Body of pancreas (tissue), 4 donors: ENCODE measurements at places on chromosomes 2 and 18. TPM values are rescaled to one million over a fixed set of nuclear protein-coding genes. Genes with fewer than 3 reads are reported as not detected.

GRCh38 chr2:63587814-63588384, 378 bp downstream of the WDPCP start:
- H3K27me3 ChIP-seq = no peaks in the 10 kb centered on the region
- no peaks in the 10 kb centered on the region for H3K36me3 ChIP-seq
- DNase-seq = no peak
- H3K4me1 ChIP-seq = peaks cover 28% of the 10 kb centered on the region
- H3K4me3 ChIP-seq = peak overlapping the region; percentile 64

GRCh38 chr2:88554189-88554588, 73.1 kb downstream of the EIF2AK3 start:
- no peak for DNase-seq
- H3K4me1 ChIP-seq = no peaks in the 10 kb centered on the region
- H3K27ac ChIP-seq = no peak overlapping the region
- H3K36me3 ChIP-seq = no peaks in the 10 kb centered on the region

GRCh38 chr18:63684718-63685117, 18.0 kb upstream of the SERPINB11 start:
- H3K27ac ChIP-seq = no peak overlapping the region
- H3K36me3 ChIP-seq = no peaks in the 10 kb centered on the region
- no peak for DNase-seq
- H3K4me3 ChIP-seq = no peak overlapping the region
- peaks cover 19% of the 10 kb centered on the region for H3K4me1 ChIP-seq
- H3K27me3 ChIP-seq = no peaks in the 10 kb centered on the region

DNA sequence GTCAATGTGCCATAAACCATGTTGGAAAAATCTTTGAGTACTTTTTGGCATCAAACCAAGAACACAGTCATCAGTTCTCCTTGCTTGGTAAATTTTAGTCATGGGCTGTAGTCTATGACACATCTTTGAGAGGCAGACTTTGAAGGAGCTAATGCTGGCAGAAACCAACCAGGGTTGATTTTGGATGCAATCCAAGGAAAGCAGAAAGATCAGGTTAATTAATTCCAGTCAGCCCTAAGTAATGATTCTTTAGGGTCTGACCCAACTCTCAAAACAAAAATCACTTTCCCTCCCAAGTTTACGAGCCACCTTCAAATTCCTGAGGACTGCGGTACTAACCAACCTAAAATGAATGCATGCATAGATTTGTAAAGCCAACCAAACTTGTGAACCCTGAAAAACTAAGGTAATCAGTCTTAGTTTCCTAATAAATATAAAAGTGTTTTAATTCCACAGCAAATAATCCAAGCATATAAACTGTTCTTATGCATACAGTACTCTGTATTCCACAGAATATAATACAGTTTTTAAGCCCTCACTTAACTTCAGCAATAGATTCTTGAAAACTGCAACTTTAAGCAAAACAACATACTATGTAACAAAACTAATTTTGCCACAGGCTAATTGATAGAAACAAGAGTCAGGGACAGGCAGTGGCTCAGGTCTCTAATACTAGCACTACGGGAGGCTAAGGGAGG, 22.0 kb downstream of the AP1S3 start:
- H3K36me3 ChIP-seq = no peaks in the 10 kb centered on the region
- peaks cover 11% of the 10 kb centered on the region for H3K4me1 ChIP-seq
- no peak overlapping the region for H3K27ac ChIP-seq

- peaks cover 21% of the 10 kb centered on the region for H3K4me1 ChIP-seq
- no peaks in the 10 kb centered on the region for H3K27me3 ChIP-seq
- H3K36me3 ChIP-seq = no peaks in the 10 kb centered on the region
These were observed 67.1 kb downstream of the RTP5 start for GRCh38 chr2:241936457-241937133.

DNA sequence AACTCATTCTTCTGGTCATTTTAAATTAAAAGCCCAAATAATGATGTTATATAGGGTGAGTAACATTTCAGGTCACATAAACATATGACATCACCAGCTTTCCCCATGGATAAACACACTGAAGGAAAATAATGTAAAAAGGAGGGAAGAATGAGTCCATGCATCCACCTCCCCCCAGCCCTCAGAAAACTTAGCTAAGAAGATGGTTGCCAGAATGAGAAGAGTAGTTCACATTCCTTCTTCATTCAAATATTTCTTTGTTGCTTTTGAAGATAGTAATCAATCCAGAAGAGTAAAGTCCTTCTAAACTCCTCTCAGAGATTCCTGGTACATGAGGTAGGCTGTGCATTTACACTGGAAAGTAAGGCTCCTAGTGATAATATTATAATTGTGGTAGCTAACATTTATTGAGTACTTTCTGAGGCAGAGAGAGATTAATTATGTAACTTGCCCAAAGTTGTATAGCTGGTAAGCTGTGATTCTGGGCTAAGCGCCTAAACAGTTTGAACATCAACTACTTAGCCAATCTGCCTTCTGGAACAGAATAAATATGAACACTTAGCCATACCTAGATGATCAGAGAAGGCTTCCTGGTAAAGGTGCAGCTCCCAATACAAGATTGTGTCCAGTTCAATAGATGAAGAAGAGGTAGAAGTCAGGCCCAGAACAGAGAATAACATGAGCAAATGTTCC, 256.7 kb upstream of the FN1 start:
- no peaks in the 10 kb centered on the region for H3K27me3 ChIP-seq
- no peaks in the 10 kb centered on the region for H3K36me3 ChIP-seq
- H3K4me3 ChIP-seq = no peak overlapping the region
- H3K4me1 ChIP-seq = no peaks in the 10 kb centered on the region

- no peak overlapping the region for H3K27ac ChIP-seq
- H3K36me3 ChIP-seq = no peaks in the 10 kb centered on the region
- H3K27me3 ChIP-seq = no peaks in the 10 kb centered on the region
- no peak for DNase-seq
- peaks cover 13% of the 10 kb centered on the region for H3K4me1 ChIP-seq
These were observed 91.9 kb upstream of the CXCR4 start for GRCh38 chr2:136209561-136210454.

GRCh38 chr2:219946529-219946928, 319.1 kb downstream of the SLC4A3 start:
- no peak overlapping the region for H3K27ac ChIP-seq
- no peaks in the 10 kb centered on the region for H3K27me3 ChIP-seq
- no peaks in the 10 kb centered on the region for H3K36me3 ChIP-seq
- no peak overlapping the region for H3K4me3 ChIP-seq
- DNase-seq = no peak

Gene IAH1
- total RNA-seq = 10.2 TPM

Gene CKAP2L
- not detected for total RNA-seq

Gene EMILIN2
- 3.1 TPM for total RNA-seq

DNA sequence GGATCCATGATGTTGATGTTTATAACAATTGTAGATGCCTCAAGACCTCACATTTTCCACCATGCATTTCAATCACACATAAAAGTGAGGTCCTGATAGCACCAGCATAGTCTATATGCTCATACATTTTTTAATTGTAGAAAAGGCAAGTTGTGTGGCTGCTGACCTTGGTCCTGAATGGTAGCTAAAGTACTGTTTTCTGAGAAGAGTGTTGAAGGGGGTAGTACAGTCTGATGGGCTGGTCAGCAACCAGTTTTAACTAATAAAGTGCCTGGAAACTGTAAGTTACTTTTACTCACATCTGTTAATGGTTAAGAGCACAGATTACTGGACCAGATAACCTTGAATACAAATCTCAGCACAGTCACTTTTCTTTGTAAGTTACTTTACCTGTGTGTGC, 15.9 kb downstream of the ZNF638 start:
- no peak for DNase-seq
- H3K4me1 ChIP-seq = peaks cover 10% of the 10 kb centered on the region
- no peak overlapping the region for H3K27ac ChIP-seq
- H3K27me3 ChIP-seq = no peaks in the 10 kb centered on the region
- no peak overlapping the region for H3K4me3 ChIP-seq
- no peaks in the 10 kb centered on the region for H3K36me3 ChIP-seq

GRCh38 chr2:216188559-216188850, 79.4 kb downstream of the XRCC5 start:
- no peak for DNase-seq
- peaks cover 20% of the 10 kb centered on the region for H3K4me1 ChIP-seq
- no peaks in the 10 kb centered on the region for H3K27me3 ChIP-seq
- H3K4me3 ChIP-seq = no peak overlapping the region

Gene ELOA2
- total RNA-seq = not detected

Gene GPR55
- not detected for total RNA-seq

DNA sequence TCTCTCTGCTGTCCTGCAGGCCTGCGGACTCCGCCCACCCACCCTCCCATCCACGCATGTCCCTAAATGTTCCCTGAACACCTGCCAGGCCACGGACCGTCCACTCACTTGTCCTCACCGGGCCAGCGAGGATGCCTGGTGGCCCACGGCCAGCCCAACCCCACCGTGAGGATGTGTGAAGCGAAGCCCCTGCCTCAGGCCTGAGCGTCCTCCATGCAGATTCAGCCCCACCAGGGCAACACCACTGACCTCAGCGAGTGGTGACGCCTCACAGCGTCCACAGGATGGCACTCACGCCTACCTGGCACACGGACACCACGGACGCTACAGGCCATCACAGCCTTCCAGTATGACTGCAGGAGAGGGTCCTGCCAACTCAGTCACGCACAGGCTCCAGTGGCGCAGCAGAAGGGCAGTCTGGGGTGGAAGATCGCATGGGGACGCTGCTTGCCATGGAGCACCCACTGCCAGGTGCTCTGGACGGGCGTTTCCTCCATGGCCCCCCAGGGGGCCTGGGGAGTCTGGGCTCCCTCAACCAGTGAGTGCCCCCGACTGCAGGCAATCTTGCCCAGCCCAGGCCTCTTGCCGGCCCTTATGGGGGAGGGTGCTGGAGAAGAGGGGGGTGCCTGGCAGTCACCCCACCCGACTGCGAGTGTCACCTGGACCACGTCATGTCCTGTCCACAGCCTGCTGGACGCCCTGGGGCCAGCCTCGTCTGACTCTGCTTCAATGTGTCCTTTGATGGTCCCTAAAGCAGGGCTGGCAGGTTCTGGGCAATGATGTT, 25.4 kb downstream of the HDAC4 start:
- H3K27ac ChIP-seq = no peak overlapping the region
- H3K4me3 ChIP-seq = no peak overlapping the region
- no peaks in the 10 kb centered on the region for H3K4me1 ChIP-seq

Gene GDF7
- total RNA-seq = 2.0 TPM

DNA sequence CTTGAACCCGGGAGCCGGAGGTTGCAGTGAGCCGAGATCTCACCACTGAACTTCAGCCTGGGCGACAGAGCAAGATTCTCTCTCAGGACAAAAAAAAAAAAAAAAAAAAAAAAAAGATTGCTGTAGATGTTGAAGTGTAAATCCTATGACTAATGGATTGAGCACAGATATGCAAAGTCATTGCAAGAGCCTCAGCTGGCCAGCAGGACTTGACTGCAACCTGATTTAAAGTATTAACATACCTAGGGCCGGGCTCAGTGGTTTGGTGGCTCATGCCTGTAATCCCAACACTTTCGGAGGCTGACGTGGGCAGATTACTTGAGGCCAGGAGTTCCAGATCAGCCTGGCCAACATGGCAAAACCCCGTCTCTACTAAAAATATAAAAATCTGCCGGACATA, 103.4 kb upstream of the MSH2 start:
- no peaks in the 10 kb centered on the region for H3K27me3 ChIP-seq
- no peaks in the 10 kb centered on the region for H3K4me1 ChIP-seq
- DNase-seq = no peak
- no peaks in the 10 kb centered on the region for H3K36me3 ChIP-seq

Gene RNF103
- total RNA-seq = 44.4 TPM

DNA sequence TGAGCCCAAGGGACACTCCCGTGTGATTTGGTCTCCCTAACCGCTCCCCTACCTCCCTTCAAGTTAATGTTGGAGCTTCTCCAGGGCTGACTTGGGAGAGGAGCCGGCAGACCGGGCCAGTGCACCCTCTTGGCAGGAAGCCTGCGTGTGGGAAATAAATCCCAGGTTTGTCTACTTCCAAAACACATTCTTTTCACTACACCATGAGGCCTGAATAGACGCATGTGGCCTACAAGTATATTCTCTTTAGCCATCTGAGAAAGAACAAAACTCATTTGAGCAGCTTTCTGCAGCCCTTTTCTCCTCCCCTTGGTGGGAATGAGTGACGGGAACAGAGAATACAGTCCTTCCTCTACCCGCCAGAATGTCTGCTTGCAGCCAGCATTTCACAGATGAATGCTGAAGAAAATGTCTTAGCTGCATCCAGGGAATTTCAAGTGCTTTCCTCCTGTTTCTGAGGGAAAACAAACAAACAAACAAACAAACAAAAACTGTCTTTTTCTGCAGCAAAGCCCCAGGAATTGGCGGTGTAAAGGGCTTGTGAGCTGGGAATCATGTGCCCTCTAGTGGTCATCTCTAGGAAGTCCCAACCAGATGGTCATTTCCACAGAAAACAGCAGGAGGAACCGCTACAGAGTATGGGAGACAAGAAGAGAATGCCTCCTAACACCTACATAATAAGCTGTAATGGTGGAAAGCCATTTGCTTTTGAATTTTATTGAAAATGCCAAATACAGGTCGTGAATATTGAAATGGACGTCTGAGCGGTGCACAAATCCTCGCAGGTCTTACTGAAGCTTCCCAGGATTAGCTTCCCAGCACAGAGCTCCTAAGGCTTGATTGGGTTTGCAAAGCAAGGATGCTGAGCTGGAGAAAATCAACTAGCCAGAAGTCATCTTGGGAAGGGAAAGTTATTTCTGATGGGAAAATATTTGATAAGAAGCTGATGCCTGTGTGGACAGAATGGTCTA, 41.2 kb upstream of the DAPL1 start:
- peak overlapping the region; percentile 8 for H3K27ac ChIP-seq
- H3K4me1 ChIP-seq = peaks cover 13% of the 10 kb centered on the region
- H3K36me3 ChIP-seq = no peaks in the 10 kb centered on the region
- no peaks in the 10 kb centered on the region for H3K27me3 ChIP-seq
- H3K4me3 ChIP-seq = no peak overlapping the region

DNA sequence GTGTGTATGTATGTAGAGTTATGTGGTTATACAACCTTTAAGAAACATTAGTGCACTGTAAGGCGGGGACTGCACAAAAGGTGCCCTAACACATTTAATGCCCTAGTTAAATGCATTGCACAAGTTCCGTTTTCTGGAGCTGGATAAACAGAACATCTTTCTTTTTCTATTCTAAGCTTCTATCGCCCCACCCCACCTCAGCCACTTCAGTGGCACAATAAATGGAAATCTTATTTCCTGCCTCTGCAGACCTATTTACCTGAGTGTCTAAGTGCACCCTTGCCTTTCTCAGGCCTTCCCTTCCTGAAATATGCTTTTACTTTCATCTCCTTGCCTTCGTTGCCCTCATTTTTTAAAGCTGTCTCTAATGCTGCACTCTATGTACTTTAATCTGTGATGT, 123.5 kb downstream of the TANC1 start:
- H3K27me3 ChIP-seq = no peaks in the 10 kb centered on the region
- H3K4me1 ChIP-seq = peaks cover 47% of the 10 kb centered on the region
- peak overlapping the region; percentile 63 for H3K27ac ChIP-seq
- no peak overlapping the region for H3K4me3 ChIP-seq
- no peak for DNase-seq

GRCh38 chr2:149418065-149418464, 87.7 kb downstream of the LYPD6 start:
- peaks cover 6% of the 10 kb centered on the region for H3K4me1 ChIP-seq
- H3K27ac ChIP-seq = no peak overlapping the region
- H3K36me3 ChIP-seq = no peaks in the 10 kb centered on the region
